Endothelial cell (in vitro differentiated cells): ENCODE measurements at places on chromosomes 12 and 14.

GRCh38 chr14:94628578-94628977 lies 16.4 kb downstream of the SERPINA3 start:
- no peak for DNase-seq

- peak; percentile 66 for DNase-seq
Observed at GRCh38 chr12:55707841-55708694, at the start of gene ITGA7. ITGA7 (minus strand) TSS chr12:55707904; CDS start chr12:55707682, 222 bp downstream.

DNA sequence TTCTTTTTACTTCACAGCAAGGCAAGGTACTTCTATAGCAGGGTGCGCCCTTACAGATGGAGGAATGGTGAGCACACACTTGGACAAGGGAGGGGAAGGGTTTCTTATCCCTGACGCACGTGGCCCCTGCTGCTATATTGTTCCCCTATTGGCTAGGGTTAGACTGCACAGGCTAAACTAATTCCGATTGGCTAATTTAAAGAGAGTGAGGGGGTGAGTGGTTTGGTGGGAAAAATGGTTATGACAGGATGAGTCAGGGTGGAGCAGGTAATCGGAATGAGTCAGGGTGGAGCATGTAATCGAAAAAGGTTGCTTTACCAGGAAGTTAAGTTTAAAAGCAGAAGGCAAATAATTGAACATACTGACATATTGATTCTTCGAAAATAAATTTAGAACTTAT lies 23.7 kb upstream of the RAB21 start:
- DNase-seq: no peak

- DNase-seq: no peak
Observed at GRCh38 chr12:69278814-69279782, 39.7 kb downstream of the CPSF6 start.

DNA sequence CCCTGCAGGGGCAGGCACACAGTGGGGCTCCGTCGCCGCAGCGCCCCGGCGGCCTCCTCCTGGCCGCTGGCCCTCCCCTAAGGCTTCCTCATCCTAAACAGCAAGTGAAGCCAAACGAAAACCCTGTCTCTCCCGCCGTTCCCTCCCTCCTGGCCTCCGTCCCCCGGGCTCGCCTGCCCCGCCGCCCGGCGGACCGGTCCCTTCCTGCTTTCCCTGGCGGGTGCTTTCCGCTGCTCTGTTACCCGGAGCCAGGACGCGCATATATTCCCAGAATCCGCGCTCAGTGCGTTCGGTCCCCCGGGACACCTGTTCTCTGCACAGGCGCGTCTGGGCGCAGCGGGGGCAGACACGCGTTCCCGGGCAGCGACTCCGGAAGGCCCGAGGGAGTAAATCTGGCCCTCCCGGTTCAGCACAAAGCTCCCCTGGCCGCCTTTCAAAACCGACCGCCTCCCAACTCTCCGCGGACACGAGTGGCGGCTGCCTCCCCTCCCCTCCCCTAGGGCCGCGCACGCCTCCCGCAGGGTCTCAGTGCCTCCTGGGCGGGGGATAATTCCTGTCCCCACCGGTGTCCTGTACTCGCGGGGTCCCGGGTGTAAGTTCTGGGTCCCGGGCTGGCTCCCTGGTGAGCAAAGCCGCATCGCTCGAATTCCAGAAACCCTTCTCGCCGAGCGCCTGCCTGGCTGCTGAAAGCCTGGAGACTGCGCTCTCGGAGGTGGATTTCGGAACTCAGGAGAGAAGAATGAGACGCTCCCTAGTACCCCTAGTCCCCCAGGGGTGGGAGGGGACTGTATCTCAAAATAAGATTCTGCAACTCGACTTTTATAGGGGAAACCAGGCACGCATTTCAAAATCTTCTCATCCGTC lies 21.4 kb upstream of the CEP170B start:
- DNase-seq: peak; percentile 49

GRCh38 chr12:57839996-57840395 lies 6.5 kb downstream of the CTDSP2 start:
- DNase-seq: no peak

GRCh38 chr14:72597252-72598233 lies 296.4 kb downstream of the DPF3 start:
- no peak for DNase-seq

DNA sequence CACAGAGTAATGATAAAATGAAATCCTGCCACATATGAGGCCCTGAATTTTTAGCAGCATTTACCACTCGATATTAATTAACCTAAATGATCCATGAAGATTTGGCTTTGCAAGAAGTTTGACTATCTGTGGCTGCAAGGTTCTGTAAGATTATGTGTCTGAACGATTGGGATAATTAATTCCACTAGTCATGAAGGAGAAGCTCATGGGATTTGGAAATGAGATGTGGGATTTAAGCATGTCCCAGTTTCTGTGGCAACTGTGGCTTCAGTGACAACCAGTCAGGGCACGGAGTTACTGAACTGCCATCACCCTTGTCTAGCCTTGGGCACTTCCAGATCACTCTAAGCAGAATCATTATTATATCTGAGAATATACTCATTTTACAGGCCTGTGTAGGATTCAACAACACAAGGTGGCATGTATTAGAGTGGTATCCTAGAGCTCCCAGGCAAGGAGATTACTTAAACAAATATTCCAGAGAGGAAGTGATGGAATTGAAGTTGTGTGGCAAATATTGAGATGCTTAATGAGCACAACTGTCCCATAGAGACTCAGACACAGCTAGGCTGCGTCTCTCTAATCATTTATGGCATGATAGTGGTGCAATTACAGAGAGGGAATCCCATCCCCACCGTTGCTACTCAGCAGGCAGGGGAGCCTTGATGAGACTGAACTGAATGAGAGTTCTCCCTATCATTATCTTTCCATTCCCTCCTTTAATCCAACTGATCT lies 205.0 kb upstream of the KRR1 start:
- DNase-seq: no peak

GRCh38 chr12:78096909-78097597 lies 266.4 kb downstream of the NAV3 start:
- no peak for DNase-seq

DNA sequence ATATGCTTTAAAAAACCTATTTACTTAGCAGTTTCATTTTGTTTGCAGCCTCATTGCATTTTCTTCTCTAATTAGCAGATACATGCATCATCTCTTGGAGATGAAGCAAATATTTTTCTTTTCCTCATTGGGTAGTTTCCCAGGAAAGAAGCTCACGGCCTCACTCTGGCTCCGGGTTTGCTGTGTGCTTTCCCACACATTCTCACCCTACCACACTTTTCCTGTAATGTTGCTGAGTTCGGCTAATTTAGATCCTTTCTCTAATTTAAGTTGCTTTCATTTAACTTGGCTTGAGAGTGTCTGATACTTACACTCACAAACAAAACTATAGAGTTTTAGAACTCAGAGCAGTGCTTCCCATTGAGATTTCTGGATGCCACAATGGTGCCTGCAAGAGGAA lies 928.2 kb downstream of the NRXN3 start:
- no peak for DNase-seq

DNA sequence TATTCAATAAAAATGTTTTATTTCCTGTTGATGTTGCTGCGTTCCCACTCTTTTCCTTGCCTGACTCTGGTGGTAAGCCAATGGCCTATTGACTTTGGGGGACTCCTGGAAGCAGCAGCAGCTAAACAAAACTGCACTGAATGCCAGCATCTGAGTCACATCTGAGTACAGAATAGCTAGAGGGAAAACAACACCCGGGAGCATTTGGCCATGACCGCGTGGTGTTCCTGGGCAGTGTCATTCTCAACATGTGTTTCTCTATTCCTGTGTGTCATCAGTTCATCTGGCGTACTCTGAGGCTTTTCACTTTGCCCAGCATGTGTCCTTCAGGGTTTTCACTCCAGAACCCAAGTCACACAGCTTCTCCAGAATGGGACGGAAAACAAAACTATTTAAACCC lies 238.8 kb downstream of the PAWR start:
- DNase-seq: no peak

DNA sequence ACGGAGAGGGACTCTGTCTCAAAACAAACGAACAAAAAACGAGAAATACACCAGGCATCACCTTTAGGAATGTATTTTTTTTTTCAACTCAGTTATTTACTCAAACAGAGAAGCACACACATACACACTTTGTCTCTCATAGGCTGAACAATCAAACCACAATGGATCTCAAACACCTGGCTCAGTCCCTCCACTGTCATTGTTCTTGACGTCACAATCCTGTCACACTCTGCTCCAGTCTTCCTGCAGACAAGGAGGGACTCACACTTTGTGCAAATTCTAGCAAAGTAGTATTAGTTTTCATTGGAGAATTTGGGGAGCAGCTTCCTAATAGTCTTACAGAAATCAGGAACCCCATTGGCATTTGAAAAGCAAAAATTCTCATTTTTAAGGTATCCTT lies 727.8 kb downstream of the BCL11B start:
- DNase-seq: no peak

- no peak for DNase-seq
Observed at GRCh38 chr12:44526655-44527182, 349.4 kb downstream of the NELL2 start.

DNA sequence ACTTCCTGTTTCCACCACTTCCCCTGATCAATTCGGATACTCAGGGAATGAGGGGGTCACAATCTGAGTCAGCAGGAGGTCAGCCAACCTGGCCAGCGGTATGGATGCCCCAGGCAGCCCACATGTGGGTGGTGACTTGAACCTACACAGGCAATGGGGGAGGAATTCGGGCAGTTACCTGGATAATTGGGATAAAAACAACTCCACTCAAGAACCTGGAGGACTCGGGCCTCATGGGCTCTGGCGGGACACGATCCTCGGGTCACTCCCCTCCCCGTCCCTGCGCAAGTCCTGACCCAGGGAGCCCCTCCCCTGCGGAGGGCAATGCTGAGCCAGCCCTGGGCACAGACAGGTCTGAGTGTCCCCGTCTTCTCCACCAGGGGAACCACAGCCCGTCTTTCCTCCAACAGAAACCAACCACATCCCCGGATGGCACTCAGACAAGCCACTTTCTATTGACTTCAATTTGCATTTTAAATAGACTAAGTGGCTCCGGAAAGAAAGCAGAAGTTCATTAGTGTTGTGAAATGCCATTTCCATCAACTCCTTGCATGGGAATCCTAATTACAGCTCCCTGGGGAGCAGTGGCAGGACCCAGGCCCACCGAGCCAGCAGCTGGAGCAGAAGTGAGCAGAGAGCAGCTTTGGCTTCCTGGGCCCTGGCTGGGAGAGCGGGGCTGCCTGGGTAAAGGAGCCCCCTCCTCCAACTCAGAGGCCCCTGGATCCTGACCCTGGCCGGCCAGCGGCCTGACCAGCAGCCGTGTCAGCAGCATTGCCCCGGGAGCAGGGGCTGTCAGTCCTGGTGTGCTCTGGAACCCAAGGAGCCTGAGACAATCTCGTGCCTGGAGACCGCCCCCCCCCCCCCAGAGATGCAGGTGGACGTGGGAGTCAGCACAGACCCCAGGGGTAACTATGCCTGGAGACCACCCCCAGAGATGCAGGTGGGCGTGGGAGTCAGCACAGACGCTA lies 374.1 kb downstream of the ADGRD1 start:
- no peak for DNase-seq

DNA sequence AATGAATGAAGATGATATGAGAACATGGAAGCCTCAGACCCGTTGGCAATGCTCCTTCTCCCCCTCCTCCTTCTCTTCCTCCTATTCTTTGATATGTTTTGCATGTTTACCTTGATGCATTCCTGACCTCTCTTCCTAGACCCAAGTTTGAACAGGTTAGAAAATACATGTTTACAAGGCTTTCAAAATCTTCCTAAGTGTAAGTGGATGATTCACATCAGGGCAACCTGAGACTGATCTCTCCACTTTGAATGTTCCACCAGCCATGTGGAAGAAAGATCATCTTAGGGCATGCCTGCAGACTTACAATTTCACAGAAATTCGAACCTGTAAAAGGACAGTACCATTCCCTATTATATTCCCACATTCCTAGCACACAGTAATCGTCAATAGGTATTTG lies 18.0 kb upstream of the LDHB start:
- DNase-seq: no peak

DNA sequence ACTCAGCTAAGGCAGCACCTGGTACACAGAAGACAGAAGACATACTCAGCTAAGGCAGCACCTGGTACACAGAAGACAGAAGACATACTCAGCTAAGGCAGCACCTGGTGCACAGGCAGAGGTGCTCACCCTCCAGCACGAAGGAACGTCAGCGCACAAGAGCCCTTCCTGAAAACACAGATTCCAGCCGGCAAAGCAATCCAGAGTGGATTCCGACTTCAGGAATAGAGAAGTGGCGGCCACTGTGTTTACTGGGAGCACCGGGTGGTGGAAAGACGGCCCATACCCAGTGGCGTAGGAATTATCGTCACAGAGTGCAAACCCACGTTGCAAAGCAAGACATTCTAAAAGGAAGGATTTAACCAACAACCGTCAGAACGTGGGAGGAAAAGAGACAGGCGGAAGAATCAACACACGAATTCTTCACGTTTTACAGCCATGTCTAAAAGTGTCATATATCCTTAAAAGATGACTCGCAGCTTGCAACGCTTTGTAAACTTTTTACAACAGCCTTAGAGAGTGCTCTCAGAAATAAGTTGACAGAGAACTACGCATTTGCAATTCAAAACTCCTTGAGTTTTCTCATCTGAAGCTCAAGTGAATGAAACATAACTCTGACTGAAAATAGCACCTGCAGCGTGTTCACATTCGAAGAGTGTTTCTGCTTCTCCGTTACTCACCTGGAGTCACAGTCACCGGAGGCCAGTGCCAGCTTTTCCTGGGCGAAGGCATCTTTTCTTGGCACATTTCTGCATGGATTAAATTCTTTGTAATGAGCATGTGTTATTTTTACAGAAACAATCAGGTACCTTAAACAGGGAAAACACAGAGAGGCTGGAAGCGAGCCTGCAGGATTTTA lies 55.8 kb upstream of the GALNT9 start:
- no peak for DNase-seq

DNA sequence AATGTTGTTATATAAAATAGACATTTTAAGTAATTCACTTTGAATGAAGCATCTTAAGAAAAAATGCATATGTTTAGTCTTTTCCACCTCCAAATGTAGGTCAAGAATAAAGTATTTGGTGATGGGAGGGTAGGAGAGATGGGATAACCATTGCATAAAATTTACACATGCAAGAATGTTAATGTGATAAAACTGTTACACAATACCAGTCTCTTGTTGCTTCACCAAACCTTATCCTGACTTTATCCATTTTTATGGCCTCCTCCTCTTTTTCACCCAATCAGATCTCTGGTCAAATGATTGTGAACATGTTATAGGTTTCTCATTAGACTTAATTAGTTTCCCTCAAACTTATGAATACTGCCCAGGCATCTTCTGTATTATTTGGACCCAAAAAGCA lies 994.5 kb upstream of the FLRT2 start:
- DNase-seq: no peak

DNA sequence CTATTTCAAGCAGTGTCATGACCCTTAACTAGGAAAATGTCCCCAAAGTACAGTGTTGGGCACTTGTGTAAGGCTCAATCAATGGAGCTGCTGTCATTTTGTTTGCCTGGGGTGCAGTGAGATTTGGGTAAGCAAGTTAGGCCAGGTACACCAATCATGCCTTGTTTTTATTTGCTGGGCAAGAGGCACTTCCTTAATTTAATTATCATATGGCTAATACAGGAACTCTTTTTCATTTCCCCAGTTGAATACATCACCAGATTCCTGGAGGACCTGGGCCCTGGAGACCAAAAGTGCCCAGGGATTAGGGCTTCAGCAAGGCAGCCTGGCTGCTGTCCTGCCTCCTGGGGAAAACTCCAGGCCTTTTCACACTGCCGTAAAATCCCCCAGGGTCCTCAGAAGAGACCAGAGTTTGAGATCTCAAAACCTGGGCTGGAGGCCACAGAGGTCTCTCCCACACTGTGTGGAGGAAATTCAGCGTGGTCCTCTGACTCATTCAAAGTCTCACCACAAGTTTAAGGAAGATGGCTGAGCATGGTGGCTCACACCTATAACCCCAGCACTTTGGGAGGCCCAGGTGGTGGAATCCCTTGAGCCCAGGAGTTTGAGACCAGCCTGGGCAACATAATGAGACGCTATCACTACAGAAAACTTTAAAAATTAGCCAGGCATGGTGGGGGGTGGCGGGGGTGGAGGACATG lies 28.4 kb upstream of the FOXN3 start:
- no peak for DNase-seq
